ENCODE measurements at places on chromosomes 16 and 17.

GRCh38 chr16:82190386-82190785 lies 20.4 kb upstream of the MPHOSPH6 start:
- DNase-seq: no peak

DNA sequence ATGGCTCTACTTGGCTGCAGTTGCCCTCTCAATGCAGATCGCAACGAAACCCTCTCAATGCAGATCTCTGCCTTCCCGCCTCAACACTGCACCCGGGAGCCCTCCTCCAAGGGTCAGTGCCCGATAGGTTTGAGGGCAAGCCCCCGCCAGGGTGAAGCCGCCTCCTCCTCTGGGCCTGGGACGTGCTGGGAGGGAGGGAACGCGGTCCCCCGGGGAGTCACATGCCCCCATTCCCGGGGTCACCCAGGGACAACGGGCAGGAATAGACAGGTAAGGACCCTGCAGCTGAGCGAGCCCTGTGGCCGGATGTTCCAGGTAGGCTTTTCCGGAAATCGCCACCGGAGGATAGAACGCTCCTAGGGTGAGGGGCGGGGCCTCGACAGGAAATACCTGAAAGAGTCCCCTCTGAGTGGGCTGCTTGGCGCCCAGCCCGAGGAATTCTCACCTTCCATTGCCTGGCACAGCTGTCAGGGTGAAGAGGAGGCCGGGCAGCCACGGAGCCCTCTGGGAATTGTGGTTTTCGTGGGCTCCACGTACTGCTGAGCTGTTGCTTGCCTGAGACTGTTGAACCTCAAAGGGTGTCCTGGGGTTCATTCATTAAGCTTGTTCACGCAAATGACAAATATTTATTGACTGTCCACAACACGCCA lies 12.8 kb downstream of the ZNF174 start:
- no peak for DNase-seq

DNA sequence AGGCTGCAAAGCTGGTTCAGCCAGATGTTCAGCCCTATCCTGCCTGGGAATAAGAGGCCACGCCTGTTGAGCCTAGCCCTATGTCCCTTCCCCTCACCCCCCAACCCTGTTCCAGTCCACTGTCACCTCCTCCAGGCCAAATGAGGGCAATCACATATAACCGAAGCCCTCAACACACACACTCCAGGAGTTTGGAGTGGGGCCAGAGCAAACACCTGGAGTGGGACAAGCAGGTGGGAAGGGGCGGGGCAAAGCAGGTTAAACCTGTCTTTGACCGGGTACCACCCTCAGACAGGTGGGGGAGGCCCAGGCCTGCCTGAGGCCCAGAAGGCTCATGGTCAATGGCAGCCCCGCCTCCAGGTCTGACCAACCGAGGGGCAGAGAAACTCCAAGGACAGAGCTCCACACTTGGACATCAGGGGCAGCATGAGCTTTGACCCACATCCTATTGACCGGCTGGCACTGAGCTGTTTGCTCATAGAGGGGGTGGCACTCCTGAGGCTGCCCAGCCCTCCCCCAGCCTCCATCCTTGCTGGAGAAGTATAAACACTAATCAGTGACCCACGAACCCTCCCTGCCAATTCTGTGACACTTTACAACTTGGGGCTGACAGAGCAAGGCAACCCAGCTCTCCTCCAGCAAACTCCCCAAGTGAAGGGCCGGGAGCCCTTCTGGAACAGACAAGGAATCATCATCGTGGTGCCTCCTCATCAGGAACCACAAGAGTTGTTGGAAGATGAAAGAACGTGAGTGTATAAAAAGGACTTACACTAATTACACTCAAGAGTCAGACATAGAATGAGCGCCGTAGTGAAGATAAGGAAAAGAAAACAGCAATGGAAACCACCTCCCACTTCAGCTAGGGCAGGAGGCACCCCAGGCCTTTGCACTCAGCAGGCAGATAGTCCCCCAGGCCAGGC lies 1.5 kb downstream of the ESRP2 start:
- DNase-seq: no peak

GRCh38 chr17:45092911-45093430 lies 31.9 kb downstream of the NMT1 start:
- peak; percentile 97 for DNase-seq

GRCh38 chr17:61594294-61594825 lies 3.3 kb upstream of the NACA2 start:
- DNase-seq: no peak

DNA sequence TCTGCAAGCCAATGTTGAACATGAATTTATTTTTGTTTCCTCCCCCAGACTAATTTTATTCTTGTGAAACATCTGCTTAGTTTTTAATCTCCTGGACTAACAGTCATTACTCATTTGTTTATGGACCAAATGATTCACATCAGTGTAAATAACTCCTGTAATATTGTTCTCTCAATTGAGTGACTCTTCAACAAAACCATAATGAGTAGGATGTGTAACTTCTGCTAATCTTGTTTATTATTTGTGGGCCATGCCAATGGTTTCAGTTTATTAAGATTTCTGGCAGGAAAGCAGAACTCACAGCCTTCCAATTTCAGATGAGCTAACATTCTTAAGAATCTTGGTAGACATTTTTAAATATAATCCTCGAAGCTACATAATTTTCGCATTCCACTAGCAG lies 1216.3 kb upstream of the GOT2 start:
- DNase-seq: no peak

- peak; percentile 63 for DNase-seq
These were observed 19.4 kb downstream of the PRDM7 start for GRCh38 chr16:90057738-90058173.

GRCh38 chr16:57795431-57795878 lies 6.8 kb downstream of the KIFC3 start:
- peak; percentile 60 for DNase-seq

- no peak for DNase-seq
These were observed 3.5 kb upstream of the ARMC5 start for GRCh38 chr16:31455601-31456314.

DNA sequence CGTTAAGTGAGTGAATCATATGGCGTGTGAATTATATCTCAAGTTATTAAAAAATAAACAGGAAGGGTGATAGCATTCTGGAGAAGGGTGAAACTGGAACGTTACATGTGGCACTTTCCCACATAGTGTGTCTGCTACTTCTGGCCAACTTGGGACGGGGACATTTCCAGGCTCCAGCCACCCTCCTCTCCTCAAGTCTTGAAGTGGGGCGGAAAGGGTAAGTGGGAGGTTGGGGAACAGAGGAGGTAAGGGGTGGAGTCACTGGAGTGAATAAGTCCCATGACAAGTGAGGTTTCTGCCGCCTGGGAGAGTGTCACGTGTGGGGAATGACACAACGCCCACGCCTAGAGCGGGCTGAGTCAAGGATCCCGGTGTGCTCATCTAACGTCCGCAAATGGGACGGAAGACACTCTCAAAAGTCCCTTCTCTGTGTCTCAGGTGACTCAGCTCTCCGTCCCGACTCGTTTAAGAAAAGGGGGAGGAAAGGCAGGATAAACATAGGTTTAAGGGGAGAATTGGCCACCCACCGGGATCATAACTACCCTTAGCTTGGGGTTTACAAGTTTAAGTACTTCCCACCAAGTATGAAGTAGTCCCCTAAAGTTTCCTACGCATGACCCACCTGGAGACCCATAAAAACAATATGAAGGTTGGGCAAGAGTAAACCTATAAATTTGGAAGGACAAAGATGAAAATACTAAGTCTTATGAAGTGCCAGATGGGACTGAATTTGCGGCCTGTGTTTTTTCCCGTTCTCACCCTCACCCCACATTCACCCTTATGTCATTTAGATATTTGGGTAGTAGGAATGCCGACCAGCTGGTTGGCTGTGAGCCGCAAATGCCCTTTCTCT lies 1.2 kb upstream of the SPAG9 start:
- peak; percentile 93 for DNase-seq

DNA sequence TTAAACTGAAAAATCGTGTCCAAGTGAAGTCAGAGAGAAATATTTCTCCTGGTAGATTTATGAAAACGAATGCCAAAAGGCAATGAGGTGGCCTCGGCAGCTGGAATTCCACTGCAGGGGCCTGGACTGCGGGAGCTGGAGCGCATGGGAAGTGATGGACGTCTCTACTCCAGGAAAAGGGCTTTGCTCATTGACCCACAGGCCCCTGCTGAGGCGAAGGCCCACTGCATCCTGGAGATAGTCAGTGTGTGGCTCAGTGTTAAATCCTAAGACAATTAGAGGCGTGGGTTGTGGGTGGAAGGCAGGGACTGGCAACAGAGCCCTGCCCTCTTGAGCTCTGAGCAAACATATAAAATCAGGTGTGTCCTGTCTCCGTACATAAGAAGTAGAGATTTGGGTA lies 191.4 kb downstream of the SLC39A11 start:
- DNase-seq: no peak

- DNase-seq: no peak
These were observed 48.6 kb upstream of the ZFHX3 start for GRCh38 chr16:73096510-73096909.

- no peak for DNase-seq
These were observed 81.5 kb downstream of the MYO1D start for GRCh38 chr17:32795339-32795979.

- no peak for DNase-seq
These were observed 5.2 kb downstream of the FLCN start for GRCh38 chr17:17231621-17232302.

DNA sequence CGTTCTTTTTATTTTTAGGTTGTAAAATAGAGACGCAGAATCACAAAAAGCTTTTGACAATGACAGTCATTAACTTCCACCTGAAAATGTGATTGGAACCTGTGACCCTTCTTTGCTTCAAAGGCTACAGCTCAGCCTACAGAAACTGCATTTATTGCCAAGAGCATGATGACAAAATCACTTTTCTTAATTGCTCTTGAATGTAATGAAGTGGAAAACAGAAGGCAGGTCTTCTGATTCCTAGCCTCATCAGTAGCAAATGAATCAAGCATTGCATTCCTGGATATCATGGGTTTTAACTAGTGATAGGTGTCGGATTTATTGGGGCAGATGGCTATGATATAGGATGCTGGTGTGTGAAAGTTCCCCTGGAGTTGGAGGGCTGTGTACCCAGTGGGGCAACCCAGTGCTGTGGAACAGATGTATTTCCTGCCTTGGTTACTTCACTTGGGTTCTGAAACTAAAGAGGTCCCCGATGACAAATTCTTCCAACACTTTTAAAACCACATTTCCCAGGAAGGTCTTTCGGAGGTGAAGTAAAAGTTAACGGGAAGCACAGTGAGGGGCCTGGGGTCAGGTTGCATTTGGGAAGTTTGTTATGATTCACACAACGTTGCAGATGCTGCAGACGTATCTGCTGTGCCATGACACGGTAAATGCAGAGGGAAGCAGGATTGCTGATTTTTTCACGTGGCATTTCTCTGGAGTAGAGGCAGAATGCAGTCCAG lies 127.5 kb downstream of the HS3ST3A1 start:
- DNase-seq: no peak

GRCh38 chr16:70689035-70689969 lies 3.4 kb upstream of the MTSS2 start:
- no peak for DNase-seq

- no peak for DNase-seq
These were observed 52.1 kb downstream of the METRNL start for GRCh38 chr17:83131401-83132011.

DNA sequence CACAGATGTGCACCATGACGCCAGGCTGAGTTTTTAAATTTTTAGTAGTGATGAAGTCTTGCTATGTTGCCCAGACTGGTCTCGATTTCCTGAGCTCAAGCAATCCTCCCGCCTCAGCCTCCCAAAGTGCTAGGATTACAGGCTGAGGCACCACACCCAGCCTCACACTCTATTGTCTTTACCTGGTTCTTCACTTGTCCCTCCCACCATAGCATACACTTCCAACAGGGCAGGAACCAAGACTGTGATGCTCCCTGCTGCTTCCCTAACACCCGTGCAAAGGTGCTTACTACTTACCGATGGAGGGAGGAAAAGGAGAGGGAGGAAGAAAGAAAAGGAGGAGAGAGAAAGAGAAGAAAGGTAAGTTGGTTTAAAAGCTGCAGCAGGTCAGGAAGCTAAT lies 41.4 kb upstream of the MEIOC start:
- no peak for DNase-seq

DNA sequence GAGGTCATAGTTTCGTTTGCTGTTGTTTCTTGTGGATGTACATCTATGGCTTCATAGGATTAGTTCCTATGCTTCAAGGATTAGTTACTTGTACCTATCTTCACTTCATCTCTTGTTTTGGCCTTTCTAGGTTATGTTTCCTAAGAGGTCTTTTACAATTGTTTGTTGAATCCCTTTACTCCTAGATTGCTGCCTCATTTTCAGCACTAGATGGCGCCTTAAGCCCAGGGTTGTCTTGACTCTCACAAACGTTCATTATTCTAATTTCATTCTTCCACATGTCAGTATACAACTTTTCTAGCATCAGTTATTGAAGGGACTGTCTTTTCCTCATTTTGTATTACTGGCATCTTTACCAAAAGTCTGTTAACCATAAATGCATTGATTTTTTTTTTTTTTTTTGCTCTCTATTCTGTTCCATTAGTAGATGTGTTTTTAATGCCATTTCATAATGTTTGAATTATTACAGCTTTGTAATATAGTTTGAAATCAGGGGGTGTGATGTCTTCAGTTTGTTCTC lies 45.0 kb upstream of the NACA2 start:
- DNase-seq: peak; percentile 18

GRCh38 chr17:76146053-76146851 lies 5.2 kb upstream of the FOXJ1 start:
- DNase-seq: no peak

DNA sequence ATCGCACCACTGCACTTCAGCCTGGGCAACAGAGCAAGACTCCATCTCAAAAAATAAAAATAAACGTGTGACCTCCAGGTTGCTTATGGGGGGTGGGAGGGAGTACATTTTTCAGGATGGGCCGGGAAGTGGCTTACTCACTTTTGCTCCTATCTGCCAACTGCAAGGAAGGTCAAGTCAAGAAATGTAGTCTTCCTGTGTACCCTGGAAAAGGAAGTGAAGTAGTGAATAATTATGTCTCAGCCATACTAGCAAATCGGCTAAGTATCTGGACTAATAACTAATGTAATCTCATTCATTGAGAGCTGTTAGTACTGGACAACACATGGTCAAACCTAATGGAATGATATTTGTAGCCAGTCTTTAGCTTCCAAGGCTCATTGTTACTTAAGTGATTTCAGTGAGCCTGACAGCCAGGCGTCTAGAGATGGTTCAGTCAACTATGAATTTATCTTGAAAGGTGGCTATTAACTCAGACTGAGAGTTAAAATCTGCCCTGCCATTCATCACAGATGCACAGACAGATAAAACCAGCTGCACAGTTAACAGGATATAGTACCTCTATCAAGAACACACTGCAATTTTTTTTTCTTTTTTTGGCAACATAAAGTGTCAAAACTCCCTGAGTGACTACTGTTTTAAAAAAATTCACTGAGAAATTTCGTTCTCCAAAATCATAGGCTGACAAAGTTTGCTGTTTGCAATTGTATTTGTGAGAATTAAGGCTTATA lies 3.7 kb upstream of the TACO1 start:
- DNase-seq: no peak

All from AG20443 (cell line).